C1 segment of cervical spinal cord (tissue), 14 donors: ENCODE measurements at places on chromosomes 12 and 14.

- no peak for DNase-seq
These were observed 4.6 kb upstream of the PAPOLA start for GRCh38 chr14:96497586-96497985.

DNA sequence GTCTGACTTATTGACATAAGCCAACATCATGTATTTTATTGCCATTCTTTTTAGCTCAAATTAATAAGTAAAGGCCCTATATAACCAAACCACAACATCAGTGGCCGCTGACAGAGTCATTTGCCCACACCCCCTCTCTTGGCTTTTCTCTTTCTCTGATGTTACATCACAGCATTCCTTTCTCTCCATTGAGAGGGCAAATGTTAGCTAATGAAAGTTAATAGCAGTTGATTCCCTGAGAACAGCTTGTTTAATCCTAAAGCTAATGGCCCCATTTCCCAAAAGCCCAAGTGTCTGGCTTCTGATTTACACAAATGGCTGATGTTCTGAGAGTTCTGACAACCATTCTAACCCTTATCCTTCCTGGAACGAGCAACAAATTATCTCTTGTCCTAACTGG lies 308.8 kb downstream of the SNAPC1 start:
- no peak for DNase-seq

DNA sequence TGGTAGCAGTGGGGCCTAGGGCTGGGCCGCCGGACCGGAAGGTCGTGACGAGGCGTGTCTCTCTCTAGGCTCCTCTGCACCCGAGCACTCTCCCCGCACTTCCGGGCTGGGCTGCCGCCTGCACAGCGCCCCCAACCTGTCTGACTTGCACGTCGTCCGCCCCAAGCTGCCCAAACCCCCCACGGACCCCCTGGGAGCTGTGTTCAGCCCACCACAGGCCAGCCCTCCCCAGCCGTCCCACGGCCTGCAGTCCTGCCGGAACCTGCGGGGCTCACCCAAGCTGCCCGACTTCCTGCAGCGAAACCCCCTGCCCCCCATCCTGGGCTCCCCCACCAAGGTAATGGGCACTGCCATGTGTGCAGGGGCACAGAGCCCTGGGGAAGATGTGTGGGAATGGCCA lies 13.3 kb upstream of the PUS1 start:
- no peak for DNase-seq

DNA sequence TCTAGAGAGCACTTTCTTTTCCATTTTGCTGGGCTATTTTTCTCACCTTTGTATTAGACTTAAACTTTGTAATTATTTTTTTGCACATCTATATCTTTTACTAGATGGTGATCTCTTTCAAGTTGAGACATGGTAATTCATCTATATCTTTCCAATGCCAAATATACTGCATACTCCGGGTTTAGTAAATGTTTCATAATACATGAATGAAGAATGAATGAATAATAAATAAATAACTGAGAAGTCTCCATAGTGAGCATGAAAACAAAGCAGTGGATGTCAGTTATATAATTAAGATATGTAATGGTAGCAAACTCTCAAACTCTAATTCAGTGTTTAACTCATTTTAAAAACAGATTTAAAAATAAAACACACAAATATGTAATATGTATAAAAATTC lies 342.5 kb upstream of the KITLG start:
- no peak for DNase-seq

DNA sequence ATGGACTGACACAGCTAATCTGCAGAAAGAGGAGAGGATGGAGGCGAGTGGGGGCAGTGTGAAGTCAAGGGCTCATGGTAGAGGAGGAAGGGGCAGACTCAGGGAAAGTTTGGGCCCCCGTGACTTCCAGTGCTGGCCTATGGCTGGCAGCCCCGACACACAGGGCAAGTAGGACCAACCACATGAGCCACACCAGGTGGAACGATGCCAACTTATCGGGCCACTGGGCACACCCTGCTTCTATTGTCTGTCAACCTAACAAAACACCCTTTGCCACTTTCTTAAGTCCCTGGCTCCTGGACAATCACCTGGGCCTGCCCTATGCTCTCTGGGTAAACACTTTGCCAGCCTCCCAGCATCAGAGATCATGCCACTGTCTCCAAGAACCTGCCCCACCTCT lies 65.2 kb upstream of the PSMC1 start:
- DNase-seq: no peak

GRCh38 chr14:102318781-102319276 lies 717 bp upstream of the ZNF839 start:
- DNase-seq: peak; percentile 57

DNA sequence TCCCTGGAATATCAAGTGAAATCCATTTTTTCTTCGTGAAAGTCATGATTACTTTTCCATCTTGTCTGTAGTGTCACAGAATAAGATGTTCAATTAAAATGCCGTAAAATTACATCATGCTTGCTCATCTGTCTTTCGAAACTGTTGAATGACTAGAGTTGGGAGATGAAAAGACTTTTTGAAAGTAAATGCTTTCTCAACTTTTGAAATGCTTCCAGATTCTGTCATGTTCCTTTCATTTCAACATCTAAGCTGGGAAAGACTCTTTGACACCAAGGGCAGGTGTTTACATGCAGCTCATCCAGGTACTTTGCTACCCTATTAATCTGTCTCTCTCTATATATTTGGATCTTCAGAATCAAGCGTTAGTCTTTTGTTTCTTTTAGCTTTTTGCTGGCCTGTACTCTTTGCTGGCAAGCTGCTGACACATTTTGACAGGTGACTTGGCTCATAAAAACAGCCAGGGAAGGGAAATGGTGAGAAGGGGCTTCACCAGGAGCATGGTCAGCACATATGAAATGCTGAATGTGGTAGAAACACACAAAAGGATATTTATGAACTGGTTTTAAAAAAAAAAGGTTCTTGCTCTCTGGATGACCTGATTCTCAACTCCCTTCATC lies 77.0 kb upstream of the METAP2 start:
- no peak for DNase-seq

DNA sequence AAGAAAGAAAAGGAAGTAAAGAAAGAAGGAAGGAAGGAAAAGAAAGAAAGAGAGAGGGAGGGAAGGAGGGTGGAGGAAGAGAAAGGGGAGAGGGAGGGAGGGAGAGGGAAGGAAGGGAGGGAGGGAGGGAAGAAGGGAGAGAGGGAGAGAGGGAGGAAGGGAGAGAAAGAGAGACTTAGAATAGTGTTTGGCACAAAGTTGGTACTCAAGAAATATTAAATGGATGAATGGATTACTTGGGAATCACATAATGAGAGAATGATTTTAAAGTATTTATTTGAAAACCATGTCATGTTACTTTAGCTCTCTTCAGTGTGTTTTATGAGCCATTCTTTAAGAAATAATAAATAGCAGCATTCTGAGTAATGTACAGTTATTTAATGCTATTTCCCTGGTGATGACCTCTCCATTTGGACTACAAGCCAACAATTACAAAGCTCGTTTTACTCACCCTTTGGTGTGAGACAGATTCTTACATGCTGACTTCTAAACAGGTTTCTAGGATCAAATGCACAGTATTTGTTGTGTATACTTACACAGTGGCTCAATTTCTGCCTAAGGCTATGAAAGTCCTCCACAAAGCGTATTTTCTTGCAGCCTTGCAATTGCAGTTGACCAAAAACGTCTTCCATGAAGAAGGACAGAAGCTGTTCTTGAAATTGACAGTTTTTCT lies 861 bp downstream of the IL26 start:
- DNase-seq: no peak

GRCh38 chr12:93167841-93168492 lies 209.8 kb upstream of the NUDT4 start:
- DNase-seq: peak; percentile 11

DNA sequence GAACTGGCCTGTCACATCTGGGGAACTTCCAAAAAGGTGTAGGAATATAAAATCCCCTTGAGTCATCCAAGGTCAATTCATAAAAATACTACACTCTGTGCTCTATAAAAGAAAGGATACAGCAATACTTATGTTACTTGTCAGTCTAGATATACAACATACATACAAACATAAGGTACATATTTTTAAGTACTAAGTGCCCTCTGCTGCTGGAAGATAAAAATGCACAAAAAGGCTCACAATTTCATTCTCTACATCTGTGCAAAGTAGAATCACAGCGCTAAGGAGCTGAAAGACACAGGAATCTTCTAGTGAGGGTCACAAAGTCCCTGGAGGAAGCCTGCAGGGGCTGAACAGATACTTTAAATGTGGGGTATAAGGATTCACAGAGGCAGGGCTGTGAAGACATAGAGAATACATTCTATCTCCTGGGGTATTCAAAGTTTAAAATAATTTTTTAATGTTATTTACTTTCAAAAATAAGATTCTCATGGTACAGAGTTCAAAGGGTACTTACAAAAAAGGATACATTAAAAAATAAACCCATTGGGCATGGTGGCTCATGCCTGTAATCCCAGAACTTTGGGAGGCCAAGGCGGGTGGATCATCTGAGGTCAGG lies 10.2 kb upstream of the GOLGA5 start:
- no peak for DNase-seq

GRCh38 chr12:6465467-6466183 lies 4.9 kb downstream of the VAMP1 start:
- DNase-seq: no peak

DNA sequence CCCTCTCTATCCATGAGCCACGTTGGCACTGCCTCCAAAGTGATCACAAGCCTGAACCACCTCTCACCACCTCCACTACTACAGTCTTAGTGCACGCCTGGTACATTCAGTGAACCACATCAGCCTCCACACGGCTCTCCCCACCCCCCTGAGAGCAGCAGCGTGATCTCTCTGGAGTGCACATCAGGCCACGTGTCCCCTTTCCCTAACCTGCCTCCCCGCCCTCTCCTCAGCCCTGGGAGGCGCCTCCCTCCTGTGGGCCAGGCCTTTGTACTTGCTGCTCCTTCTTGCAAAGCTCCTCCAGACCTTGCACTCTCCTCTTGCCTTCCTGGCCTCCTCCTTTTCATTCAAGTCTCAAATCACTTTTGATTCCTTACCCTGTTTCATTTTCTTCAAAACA lies 49.8 kb downstream of the SLC6A12 start:
- no peak for DNase-seq
